AG20443 (cell line): ENCODE measurements at places on chromosomes 7 and 10.

DNA sequence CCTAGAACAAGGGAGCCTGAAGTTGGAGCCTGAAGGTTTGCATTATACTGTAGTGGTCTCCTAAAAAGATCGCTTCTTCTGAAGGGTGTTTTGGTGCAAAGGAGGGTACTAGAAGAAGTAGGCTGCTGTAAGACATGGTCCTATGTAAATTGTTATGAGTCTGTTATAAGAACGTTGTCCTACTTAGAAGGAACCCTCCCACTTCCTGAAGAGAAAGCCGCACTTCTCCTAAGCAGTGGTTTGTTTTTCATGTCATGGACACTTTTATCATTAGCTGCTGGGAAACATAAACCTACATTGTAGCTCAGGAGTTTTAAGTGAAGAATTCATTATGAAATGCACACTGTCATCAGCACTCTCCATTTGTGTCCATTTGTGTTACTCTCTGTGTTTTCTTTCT, 129.1 kb upstream of the ITGB1 start:
- DNase-seq, result no peak

DNA sequence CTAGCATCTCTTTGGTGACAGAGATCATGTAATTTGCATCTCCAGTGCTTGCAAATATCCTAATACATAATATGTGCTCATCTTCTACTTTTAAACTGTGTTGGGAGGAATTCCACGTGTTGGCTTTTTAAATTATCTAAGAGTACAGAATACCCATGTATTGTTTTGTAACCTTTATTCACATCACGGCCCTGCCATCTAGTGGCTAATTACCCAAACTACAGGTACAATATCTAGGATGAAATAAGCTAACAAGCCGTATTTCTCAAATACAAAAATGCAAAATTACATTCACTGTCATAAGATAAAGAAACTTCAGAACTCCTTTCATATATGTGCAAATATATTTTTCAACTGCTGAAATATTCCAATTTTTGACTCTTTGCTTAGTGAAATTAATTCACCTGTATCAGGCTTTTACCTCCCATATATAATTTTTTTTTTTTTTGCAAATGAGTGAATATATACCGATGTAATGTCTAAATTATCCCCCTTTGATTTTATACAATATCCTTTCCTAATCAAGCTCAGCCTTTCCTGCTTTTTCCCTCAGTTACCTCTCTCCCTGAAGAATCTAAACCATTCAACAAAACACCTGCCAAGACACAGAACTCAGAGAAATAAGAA, 30.3 kb upstream of the LSM8 start:
- peak; percentile 26 for DNase-seq

DNA sequence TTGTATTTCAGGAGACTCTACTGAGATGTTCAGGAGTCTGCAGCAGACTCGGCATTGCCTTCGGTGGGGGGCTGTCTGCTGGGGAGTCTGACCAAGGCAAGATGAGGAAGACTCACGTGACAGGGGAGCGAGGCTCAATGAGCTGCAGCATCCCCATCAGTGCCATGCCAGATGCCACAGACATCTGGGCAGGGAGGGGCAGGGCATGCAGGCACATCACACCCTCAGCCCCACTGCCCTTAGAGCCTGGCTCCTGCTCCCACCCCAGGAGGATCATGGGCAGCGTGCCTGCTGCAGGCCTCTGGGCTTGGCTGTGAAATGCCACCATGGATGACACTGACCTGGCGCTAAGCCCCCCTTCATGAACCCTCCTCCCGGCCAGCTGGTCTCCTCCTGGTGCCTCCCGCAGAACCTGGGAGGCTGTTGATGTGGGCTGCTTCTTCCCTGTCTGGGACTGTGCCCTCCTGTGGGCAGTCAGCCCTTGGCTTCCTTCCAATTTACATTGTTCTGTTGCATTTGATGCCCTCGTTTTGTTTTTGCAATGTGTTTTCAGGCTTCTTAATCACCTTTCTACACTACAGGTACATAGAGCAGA, 235.0 kb downstream of the PAXIP1 start:
- no peak for DNase-seq

- DNase-seq, result no peak
These were observed 16.8 kb upstream of the FOXI2 start for GRCh38 chr10:127720142-127720541.

DNA sequence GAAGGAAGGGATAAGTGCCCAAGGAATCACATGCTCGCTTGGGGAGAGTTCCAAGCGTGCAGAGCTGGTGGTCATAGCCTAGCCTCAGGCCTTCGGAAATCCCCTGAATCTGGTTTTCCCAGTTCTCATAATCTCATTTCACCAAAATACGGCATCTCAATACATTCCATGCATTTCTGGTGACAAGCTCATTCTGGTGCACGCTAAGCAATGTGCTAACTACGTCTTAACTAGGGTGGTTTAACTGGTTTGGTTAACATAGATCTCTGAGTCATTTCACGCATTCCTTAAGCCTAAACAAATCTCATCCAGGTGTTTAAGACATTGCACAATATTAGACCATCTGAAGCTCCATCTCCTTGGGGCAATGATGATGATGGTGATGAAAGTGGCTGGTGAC, 72.9 kb upstream of the STEAP1B start:
- peak; percentile 63 for DNase-seq

DNA sequence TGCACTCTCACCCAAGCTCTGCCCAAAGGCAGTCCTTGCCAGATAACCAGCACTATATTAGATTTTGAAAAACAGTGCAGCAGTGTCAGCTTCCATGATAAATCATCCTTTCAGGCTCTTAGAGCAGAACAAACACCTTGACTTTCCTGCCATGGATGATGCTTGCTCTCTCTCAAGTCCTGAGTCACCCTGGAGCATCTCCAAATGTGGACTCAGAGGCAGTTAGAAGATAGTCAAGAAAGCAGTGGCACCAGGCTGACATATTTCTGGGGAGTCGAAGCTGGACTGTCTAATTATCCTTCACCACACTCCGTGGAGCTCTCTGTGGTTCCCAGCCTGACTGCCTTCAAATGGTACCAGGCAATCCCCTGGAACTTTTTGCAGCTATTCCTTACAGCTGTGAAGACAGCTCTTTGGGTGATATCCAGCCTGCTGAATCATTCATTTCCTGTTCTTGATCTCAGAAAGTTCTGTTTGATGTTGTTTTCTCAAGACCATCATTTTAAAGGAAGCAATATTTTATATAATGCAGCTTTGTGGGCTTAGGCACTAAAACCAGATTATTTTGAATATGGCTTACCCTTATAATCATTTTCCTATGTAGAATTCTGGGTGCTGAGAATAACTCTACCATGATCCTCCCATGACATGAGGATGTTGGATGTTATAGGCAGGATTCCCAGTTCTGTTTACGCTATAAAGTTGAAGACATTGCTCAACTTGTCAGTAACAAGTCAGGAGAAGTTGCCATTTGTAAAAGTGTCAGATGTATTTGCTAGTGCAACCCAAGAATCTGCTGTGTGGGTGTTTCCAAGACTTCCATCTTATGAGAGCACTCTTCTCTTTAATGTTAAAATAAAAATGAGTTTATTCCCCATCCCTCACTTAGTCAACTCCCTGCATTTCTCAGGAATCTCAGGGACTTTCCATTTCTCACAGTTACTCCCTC, 233.8 kb downstream of the C7orf25 start:
- peak; percentile 76 for DNase-seq

DNA sequence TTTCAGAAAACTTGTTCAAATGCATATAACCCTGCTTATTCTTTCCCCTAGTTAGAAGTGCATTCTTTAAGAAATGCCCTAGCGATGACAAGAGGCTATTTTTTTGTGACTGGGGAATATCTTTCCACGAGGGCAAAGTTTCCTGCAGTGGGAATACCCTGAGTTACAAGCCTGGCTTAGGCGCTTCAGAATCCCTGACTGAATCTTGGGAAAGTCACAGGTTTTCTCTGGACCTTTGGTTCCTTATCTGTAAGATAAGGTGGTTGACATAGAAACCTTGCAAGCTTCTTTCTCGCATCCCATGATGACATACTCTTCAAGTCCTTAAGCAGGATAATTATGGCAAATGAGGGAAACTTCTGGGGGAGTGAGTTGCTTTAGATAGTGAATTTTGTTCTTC, 80.5 kb upstream of the FZD8 start:
- DNase-seq, result no peak

GRCh38 chr10:62046522-62047227, 145.2 kb downstream of the ARID5B start:
- no peak for DNase-seq
